EL (cell line): ENCODE measurements at places on chromosomes 7 and 10.

DNA sequence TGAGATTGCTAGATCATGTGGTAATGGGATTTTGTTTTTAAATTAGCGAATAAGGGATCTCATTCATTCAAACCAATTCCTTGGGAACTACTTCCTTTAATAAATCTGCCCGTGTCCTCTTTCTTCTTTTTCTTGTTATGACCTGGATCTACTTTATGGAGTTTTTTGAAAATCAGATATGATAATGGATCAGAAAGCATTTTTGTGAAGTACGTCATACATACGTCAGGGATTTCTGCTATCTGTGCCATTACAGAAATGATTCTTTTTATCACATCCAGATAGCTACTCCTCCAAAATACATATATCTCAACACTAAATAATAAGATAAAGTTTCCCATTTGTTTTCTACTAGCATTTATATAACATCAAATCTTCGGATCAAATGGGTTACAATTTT lies 40.2 kb upstream of the STK17A start:
- DNase-seq, result no peak

DNA sequence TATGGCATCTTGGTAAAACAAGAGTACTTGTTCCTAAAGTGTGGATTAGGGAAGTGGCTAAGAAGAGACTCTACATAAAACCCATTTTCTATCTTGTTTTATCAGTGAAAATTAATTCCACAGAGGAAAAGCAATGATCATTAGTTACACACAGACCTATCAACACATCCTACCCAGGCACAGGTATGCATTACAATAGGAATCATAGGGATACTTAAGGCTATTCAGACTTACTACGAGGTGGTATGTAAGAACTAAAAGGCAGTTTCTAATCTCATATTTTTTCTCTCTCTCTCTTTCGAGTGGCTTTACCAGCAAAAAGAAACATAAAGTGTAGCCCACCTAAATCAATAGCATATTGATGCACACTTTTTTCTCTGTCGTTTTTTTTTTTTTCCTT lies 166.3 kb upstream of the FEZF1 start:
- DNase-seq, result no peak

- DNase-seq, result peak; percentile 53
Observed at GRCh38 chr7:28958235-28958979, at the start of gene TRIL. TSS of gene TRIL (minus strand) at chr7:28958330. CDS start at chr7:28958046, 284 bp downstream.

GRCh38 chr7:50834679-50835078 lies 52.0 kb upstream of the GRB10 start:
- DNase-seq, result no peak

- DNase-seq, result no peak
Observed at GRCh38 chr7:3649250-3649649, 348.2 kb downstream of the SDK1 start.

GRCh38 chr7:38703093-38703492 lies 71.9 kb upstream of the AMPH start:
- no peak for DNase-seq

GRCh38 chr10:12846718-12847117 lies 154.8 kb downstream of the CCDC3 start:
- no peak for DNase-seq

GRCh38 chr7:131895541-131896164 lies 339.2 kb upstream of the PODXL start:
- peak; percentile 95 for DNase-seq

GRCh38 chr7:121339082-121339481 lies 10.3 kb downstream of the WNT16 start:
- DNase-seq, result no peak

- DNase-seq, result no peak
Observed at GRCh38 chr7:10211016-10211415, 762.7 kb upstream of the PHF14 start.

DNA sequence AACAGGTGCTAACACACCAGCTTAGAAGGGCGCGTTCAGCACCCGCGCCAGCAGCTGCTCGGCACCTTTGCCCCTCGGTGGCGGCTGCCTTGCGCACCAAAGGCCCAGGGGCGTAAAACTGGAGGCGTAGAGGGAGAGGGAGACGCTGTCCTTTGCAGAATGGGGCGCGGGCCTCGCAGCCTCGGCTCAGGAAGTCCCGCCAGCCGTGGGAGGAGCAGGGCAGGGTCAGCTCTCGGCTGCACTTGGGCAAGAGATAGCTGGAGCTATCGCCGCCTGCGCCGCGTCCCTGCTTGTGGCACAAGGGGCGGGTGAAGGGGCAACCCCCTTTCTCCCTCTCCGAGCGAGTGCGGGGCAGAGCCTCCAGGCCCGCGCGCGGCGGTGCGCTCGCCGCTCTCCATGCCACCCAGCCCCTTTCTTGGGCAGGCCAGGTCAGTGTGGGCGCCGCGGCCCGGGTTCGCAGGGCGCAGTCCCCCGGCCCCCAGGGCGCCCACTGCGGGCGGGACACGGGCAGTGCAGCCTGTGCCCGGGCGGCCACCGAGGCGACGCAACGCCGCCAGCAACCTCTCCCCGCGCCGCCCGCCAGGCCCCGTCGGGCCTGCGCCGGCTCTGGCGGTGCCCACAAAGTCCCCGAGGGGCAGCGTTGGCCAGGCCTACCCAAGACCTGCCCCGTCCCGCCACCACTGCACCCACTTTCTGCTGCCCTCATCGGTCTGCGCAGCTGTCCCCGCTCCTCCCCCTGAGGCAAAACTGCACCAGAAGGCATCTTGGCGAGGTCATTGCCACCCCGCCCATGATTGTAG lies 4.1 kb downstream of the NEUROD6 start:
- DNase-seq, result no peak
